ENCODE measurements at places on chromosomes 3 and 15.

DNA sequence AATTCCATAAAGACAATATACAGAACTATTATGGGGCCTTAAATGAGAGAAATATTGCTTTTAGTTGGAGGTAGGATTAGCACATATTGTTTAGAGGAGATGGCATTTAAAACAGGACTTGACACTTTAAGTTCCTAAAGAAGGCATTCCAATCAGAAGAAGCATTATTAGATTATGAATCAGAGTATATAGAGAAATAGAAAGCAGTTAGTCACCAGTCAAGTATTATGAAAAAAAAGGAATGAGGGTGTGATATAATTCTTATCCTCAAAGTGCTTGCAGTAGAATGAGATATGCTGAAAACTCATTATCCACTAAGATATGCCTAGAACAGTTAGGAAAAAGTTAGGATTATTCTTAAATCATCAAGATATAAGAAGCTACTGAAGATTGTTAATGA lies 456.2 kb downstream of the ZNF385D start:
- DNase-seq, result peak; percentile 18

DNA sequence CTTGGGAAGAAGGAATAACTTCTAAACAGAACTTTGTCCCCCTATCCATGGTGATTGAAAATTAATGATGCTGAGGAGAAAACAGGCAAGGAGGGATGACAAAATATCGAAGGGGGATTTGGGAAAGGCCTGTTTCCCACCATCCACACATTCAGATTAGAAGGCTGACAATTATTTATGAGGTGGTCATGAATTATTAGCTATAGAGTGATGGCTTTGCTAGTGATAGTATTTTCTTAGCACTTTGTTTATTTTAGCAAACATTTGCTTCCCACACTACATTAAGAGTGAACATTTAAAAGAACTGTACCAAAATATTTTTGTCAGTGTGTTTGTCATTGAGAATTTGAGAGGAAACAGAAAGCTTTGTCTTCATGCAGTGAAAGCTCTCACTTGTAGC lies 172.6 kb upstream of the PDZRN3 start:
- no peak for DNase-seq

- DNase-seq, result no peak
These were observed 29.6 kb upstream of the SGO1 start for GRCh38 chr3:20215636-20216035.

- DNase-seq, result no peak
These were observed 5.9 kb downstream of the EPHA3 start for GRCh38 chr3:89113344-89113743.

DNA sequence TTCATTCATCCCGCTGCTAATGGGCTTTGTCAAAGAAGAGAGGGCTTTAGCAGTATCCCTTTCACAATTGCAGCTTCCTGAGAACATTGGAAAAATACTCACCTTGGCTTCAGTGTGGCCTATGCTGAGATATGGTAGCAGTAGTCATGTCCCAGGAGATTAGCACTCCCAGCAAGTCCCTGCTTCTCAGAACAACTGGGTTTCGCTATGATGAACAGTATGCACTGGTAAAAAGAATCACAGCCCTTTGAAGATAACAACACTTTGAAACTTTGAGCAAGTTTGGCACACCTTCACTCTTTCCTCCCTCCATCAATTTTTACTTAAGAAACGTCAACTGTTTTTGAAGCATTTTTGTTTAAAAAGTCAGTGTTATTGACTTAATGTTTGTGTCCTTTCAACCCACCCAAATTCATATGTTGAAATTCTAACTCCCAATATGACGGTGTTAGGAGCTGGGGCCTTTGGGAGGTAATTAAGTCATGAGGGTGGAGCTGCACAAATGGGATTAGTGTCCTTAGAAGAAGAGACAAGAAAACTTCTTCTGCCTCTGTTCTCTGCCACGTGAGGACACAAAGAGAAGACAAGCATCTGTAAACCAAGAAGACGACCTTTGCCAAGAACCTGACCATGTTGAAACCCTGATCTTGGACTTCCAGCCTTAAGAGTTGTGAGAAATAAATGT lies 17.8 kb upstream of the PLSCR4 start:
- DNase-seq, result no peak

- no peak for DNase-seq
These were observed 43.0 kb upstream of the UTS2B start for GRCh38 chr3:191373327-191373726.

GRCh38 chr15:90327311-90327710 lies 24.8 kb upstream of the ZNF774 start:
- DNase-seq, result no peak

DNA sequence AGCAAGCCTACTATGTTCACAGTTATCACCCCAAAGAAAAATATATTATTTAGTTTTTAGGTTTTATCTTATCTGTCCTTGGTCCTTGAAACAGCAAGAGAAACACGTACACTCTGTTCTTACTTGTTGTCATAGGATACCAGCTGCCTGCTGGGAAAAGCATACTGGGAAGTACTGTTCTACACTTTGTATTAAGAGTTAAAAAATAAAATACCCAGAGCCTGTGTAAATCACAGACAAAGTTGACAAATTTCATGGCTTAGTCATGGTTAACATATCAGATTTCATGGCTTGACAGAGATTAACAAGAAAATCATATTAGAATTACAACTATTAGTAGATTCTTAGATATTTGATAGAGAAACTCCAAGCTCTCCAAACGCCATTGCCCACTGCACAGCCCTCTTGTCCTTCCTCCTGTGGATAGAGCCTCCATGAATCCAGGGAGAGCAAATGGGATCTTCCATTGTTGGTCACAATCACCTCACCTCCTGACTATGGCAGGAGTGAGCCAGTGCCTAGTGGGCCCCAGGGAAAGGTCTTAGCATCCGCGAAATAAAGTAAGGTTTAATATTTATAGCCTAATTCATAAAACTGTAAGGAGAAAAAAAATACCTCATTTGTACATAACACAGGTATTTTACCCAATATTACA lies 128.1 kb upstream of the WNT5A start:
- no peak for DNase-seq

- DNase-seq, result no peak
These were observed 44.5 kb downstream of the BCL2L10 start for GRCh38 chr15:52068004-52068615.

- peak; percentile 66 for DNase-seq
These were observed 65.2 kb downstream of the RARB start for GRCh38 chr3:25493246-25493645.

GRCh38 chr15:101637516-101637915 lies 14.7 kb downstream of the TM2D3 start:
- DNase-seq, result peak; percentile 46

DNA sequence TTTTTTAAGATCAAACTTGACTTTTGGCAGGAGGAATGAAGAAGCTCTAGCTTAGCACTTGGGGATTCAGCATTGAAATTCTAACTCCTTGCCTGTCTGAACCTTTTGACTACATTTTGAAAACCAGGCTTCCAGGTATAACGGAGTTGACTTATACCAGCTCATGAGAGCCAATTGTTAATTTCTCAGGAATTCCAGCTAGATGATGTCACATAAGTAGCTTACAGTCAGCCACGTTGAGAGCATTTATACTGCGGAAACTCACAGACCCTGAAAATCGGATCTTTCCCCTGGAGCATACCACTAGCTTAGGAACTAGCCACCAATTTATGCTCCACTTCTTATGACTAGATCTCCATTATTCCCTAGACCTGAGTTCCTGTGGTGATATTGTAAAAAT lies 321.4 kb upstream of the DPH6 start:
- DNase-seq, result peak; percentile 63
